Fibroblast of villous mesenchyme (primary cell): ENCODE measurements at places on chromosomes 13 and 19. TPM values are rescaled to one million over a fixed set of nuclear protein-coding genes. Genes with fewer than 3 reads are reported as not detected.
A peak's percentile ranks its signal among the peaks of the same experiment; 100 is the strongest.

- no peak for DNase-seq
These were observed 40.2 kb downstream of the UBL3 start for GRCh38 chr13:29810145-29810742.

- DNase-seq, result peak; percentile 83
These were observed 21.6 kb downstream of the SLC25A30 start for GRCh38 chr13:45396533-45397095.

- DNase-seq, result no peak
These were observed 20.6 kb upstream of the PCDH8 start for GRCh38 chr13:52869050-52869449.

DNA sequence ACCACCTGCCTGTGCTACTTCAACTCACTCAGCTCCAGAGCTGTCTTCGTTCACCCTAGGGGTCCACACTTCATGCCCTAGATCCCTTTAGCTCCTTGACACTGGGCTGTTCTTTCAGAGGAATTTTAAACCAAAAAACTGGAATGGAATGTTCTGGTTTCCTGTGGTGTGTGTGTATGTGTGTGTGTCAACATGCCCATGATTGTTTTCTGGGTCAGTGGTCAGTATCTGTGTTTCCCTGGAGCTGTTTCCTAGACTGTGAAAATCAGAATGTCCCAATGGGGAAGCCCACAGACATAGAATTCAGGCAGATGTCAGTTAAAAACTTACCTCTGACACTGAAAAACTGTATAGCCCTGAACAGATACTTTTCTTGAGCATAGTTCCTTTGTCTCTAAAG is 1.3 kb downstream of the PMIS2 start:
- no peak for DNase-seq

- DNase-seq, result peak; percentile 2
These were observed 6.8 kb upstream of the ZNF229 start for GRCh38 chr19:44455100-44455499.

- no peak for DNase-seq
These were observed 226.7 kb upstream of the TSHZ3 start for GRCh38 chr19:31575846-31576335.

DNA sequence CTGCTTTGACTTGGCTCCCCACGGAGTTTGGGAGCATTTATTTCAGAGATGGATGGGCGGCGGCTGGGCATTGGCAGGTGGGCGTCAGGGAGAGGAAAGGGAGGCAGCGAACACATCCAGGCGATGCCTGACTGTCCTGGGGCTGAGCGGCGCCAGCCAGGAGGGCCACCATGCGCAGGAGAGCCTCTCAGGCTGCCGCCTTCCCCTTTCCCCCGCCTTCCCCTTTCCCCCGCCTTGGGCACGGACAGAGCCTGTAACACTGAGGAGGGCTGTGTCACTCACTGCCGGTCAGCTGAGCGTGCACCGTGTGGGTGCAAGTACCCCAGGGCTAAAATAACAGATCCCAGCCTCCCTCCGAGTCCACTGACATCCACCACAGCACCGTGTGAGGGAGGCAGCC is 11.4 kb downstream of the MCF2L start:
- DNase-seq, result no peak

DNA sequence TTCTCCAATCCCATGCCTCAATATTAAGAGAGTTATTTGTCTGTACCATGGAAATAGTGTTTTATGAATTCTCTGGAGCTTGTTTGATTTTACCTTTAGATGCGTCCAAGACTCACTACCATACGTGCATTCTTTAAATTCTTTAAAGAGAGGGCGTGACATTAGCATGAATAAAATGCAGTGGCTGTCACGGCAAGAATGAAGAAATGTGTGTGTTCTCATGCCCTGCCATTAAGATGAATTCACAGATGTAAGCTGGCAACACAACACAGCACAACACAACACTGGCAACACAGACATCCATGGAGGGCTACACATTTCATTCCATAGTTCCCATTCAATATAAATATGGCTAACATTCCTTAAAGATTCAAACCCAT is 213.4 kb downstream of the ENOX1 start:
- DNase-seq, result no peak

The GPR12 gene
- not detected in 2 replicates for total RNA-seq

The OR7D2 gene
- 0.43 TPM in 1 of 2 replicates, not detected in the other for total RNA-seq

GRCh38 chr13:22468045-22468444 is 712.7 kb upstream of the SGCG start:
- DNase-seq, result no peak

DNA sequence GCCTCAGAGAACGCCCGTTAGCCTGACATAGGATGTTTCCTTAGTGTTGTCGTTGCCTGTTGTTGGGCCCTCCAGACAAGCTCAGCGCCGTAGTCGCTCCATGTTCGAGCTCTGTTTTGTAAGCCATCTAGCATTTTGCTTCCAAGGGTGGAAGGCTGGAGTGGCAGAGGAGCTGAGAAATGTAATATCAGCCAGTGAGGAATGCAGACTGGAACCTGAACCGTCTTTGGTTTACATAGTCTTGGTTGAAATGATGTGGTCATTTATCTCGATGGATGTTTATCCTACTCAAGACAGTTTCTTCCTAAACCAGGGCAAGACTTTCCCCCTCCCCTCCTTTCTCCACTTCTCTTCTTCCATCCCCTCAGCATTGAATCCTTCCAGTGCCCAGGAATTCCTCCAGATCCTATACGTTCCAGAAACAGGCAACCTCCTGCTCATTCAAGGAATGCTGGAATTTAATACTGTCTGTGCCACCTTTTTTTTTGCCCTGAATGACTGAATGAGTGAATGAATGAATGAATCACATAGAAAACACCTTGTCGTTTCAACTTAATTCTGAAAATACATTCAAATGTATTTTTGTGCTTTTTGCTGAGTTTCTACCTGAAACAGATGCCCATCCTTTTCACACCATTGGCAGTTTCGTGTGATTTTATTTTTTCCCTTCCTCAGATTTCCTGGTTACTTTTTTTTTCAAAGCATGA is 109.5 kb upstream of the MBNL2 start:
- DNase-seq, result no peak

The VSTM2B gene
- not detected in 2 replicates for total RNA-seq

- peak; percentile 58 for DNase-seq
These were observed 5.8 kb downstream of the FCHO1 start for GRCh38 chr19:17757125-17757524.

GRCh38 chr19:8526345-8527091 is 12.6 kb upstream of the ZNF414 start:
- DNase-seq, result peak; percentile 91

The ZNF829 gene
- total RNA-seq, result 2.6 and 3.5 TPM in 2 replicates
